A549 treated with dexamethasone at 1 μM for 4 hours (cell line): ENCODE measurements at places on chromosomes 7 and 10. TPM values are rescaled to one million over a fixed set of nuclear protein-coding genes. Genes with fewer than 3 reads are reported as not detected.

The CCNJ gene
- total RNA-seq: 6.0 to 8.3 TPM (median 7.1 TPM) in 5 replicates

The RPEL1 gene
- 0.05 TPM in 2 of 5 replicates, not detected in the others for total RNA-seq

The FAM131B gene
- 0.25 to 0.38 TPM (median 0.34 TPM) in 5 replicates for total RNA-seq

The INMT gene
- not detected in 5 replicates for total RNA-seq

The MMP21 gene
- total RNA-seq: not detected in 5 replicates

The NPY4R2 gene
- 11.5 to 36.0 TPM (median 30.6 TPM) in 5 replicates for total RNA-seq

The TAS2R41 gene
- total RNA-seq: not detected in 5 replicates

The CCSER2 gene
- total RNA-seq: 9.1 to 15.3 TPM (median 13.8 TPM) in 5 replicates

The SPDYE1 gene
- total RNA-seq: not detected in 5 replicates
